ENCODE measurements at places on chromosomes 5 and 9. TPM values are rescaled to one million over a fixed set of nuclear protein-coding genes. Genes with fewer than 3 reads are reported as not detected.

The PCDHB14 gene
- total RNA-seq: 11.5 TPM

The ADGRD2 gene
- total RNA-seq: not detected

The IRX2 gene
- total RNA-seq: not detected

The IFNA13 gene
- not detected for total RNA-seq

The AKNA gene
- total RNA-seq: 40.2 TPM

DNA sequence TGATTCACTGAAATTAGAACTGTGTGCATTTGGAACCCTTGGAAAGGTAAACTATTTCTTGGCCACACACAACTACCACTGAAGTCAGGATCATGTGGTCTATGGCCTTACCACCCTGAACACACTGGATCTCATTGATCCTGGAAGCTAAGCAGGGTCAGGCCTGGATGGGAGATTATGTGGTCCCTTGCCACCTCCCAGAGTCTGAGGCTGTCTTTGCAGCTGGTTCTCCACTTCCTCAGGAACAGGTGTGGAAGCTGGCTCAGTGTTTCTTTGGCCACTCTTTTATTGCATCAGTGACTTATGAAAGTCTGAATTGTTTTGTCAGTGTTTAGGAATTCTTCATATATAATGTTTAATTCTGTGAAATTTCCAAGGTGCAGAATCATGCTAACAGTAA is 89.2 kb downstream of the TEK start:
- H3K36me3 ChIP-seq: no peaks in the 10 kb centered on the region
- H3K4me1 ChIP-seq: no peaks in the 10 kb centered on the region
- H3K4me3 ChIP-seq: no peak overlapping the region
- no peaks in the 10 kb centered on the region for H3K27me3 ChIP-seq
- no peak for DNase-seq
- no peak overlapping the region for H3K27ac ChIP-seq

- H3K4me3 ChIP-seq: no peak overlapping the region
- no peak for DNase-seq
- H3K27me3 ChIP-seq: no peaks in the 10 kb centered on the region
Observed at GRCh38 chr5:153372425-153373129, 117.9 kb upstream of the GRIA1 start.

DNA sequence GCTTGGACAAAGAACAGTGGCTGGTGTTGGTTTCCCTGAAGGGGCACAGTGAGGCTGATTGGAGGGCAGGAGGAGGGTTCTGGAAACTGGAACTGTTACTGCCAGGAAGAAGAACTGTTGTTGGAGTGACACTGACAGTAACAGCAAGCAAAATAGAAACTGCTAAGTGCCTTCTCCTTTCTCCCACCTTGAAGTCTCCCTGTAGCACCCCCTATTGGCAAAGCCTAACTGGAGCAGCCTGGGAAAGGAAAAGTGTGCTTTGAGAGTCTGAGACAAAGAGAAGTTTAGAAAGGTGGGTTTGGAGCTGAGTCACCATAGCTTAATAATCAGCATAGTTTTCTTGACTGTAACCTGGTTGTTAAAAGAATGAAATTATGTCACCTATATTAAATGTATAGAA is 2.5 kb upstream of the TMEM174 start:
- no peaks in the 10 kb centered on the region for H3K27me3 ChIP-seq
- no peak overlapping the region for H3K27ac ChIP-seq
- H3K4me3 ChIP-seq: no peak overlapping the region
- H3K36me3 ChIP-seq: no peaks in the 10 kb centered on the region
- H3K4me1 ChIP-seq: no peaks in the 10 kb centered on the region
- DNase-seq: no peak

- H3K36me3 ChIP-seq: no peaks in the 10 kb centered on the region
- DNase-seq: no peak
- no peaks in the 10 kb centered on the region for H3K27me3 ChIP-seq
Observed at GRCh38 chr5:124524552-124525232, 221.7 kb downstream of the ZNF608 start.

DNA sequence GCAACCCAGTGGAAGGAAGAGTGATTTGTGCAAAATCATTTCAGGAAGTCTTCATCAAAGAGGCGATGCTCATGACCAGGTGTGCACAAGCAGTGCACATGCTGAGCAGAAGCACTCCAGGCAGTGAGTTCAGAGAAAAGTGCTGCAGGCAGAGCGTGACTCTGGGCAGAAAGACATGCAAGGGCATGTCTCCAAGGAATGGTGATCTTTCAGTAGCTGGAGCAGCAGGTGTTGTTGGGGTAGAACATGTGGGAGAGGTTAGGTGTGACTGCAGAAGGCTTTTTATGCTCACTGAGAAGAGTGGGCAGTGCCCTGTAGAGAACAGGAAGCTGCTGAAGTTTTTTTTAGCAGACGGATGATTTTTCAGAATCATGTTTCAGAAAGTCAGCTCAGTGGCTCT is 545.4 kb upstream of the TLE4 start:
- no peak overlapping the region for H3K27ac ChIP-seq
- H3K36me3 ChIP-seq: no peaks in the 10 kb centered on the region
- H3K4me3 ChIP-seq: no peak overlapping the region
- DNase-seq: no peak
- H3K4me1 ChIP-seq: no peaks in the 10 kb centered on the region

GRCh38 chr5:134101686-134102439 is 12.6 kb upstream of the TCF7 start:
- no peaks in the 10 kb centered on the region for H3K36me3 ChIP-seq
- no peaks in the 10 kb centered on the region for H3K4me1 ChIP-seq
- no peak for DNase-seq
- H3K27ac ChIP-seq: no peak overlapping the region
- H3K4me3 ChIP-seq: no peak overlapping the region

DNA sequence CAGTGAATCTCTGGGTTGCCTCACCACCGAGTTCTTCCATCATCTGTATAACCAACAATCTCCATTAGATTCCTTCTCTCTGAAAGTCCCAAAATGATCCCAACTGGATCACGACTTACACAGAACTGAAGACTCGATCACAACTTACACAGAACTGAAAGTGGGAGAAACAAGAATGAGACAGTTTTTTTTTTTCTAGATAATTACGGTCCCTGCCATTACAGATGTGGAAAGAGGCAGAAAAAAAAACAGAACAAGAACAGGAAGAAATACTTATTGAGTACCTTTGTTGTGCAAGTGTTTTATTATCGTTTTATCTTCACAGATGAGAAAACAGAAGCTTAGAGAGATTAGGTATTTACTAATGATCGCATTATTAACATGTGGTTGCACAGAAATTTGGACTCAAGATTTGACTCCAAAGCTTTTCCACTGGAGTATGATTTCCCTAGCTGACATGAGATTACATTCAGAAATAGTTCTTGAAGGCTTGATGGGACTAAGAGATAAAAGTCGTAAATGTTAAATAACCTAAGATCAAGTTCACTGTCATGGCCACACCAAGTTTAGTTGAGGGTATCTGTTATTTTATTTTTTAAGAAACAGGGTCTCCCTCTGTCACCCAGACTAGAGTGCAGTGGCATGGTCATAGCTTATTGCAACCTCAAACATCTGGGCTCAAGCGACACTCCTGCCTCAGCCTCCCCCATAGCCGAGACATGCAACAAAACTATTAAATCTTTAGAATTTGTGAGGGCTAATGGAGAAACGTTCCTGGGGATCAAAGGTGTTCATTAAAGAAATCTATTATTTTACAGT is 8.9 kb downstream of the PLK2 start:
- H3K4me1 ChIP-seq: no peaks in the 10 kb centered on the region
- H3K4me3 ChIP-seq: no peak overlapping the region
- no peak for DNase-seq
- no peaks in the 10 kb centered on the region for H3K36me3 ChIP-seq
- H3K27me3 ChIP-seq: no peaks in the 10 kb centered on the region

DNA sequence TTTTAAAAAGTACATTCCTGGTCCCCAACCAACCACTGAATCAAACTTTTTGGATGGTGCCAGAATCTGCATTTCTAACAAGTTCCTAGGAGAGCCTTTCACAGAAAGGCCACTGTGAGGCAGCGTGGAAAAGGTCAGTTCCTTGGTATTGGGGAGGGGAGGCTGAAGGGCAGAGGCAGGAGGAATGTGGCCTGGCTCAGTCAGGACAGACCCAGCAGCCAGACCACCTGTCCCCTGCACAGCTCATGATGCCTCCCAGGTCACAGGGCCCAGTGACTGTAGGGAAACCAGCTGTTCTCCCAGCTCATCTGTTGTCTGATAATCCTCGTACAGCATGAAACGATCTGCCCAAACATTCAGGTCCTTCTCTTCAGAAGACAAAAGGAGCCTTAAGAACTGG is 132.9 kb downstream of the LHFPL2 start:
- no peaks in the 10 kb centered on the region for H3K36me3 ChIP-seq
- DNase-seq: no peak
- no peak overlapping the region for H3K27ac ChIP-seq

DNA sequence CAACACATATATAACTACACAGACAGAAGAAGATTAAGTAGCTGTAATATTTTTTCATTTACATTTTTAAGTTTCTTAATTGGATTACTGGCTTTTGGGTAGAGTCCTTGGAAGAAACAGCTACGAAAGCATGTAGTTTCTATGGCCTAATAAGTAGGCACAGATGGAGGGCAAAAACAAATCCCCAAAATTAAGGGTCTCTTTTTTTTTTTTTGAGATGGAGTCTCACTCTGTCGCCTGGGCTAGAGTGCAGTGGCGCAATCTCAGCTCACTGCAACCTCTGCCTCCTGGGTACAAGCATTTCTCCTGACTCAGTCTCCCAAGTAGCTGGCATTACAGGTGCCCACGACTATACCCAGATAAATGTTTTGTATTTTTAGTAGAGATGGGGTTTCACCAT is 27.1 kb upstream of the MTMR12 start:
- H3K27ac ChIP-seq: no peak overlapping the region
- no peak overlapping the region for H3K4me3 ChIP-seq
- no peaks in the 10 kb centered on the region for H3K36me3 ChIP-seq

DNA sequence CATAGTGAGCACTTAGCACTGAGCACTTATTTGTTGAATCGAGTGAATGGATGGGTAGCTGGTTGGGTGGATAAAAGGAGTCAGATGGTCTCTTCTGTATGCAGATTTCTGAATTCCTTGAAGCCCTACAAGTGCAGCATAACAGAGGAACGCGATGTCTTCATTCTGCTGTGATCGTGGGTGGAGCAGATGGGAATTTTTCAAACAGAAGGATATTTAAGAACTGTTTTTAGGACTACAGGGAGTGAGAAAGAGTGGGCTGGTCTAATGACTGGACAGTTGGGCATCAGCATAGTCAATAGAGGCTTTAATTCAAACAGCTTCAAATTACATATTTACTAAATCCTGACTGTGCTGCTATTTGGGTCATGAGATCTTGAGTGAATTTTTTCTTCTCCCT is 253.2 kb downstream of the CEMIP2 start:
- H3K4me1 ChIP-seq: no peaks in the 10 kb centered on the region
- DNase-seq: no peak
- H3K27ac ChIP-seq: no peak overlapping the region
- H3K4me3 ChIP-seq: no peak overlapping the region
- H3K27me3 ChIP-seq: no peaks in the 10 kb centered on the region

DNA sequence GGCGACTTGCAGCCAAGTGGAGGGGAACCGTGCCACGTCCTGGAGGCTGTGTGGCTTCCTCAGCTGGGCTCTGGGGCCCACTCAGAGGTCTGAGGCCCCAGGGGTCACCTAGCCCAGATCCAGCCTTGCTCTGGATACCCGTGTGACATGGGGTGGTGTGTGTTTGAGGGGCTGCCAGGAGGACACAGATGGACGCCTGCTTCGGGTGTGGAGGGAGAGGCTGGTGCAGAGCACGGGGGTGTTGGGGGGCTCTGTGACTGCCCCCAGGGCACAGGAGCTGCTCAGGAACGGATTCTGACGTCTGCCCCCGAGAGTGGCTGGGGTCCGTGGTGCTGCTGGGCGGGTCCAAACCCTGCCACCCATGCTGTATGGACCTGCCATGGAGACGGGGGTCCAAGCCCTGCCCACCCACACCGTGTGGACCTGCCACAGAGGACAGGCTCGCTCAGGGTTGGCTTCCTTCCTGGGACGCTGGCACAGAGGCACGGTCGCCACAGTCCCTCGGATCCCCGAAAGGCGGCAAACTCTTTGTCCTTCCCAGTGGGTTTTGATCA is 10.5 kb downstream of the INPP5E start:
- no peak overlapping the region for H3K27ac ChIP-seq
- H3K4me1 ChIP-seq: no peaks in the 10 kb centered on the region
- no peaks in the 10 kb centered on the region for H3K36me3 ChIP-seq
